Right kidney (tissue), 9 donors: ENCODE measurements at places on chromosomes 6 and 20.

- no peak for DNase-seq
These were observed 85.8 kb downstream of the GFRA4 start for GRCh38 chr20:3577366-3577765.

GRCh38 chr20:4102381-4102780 is 87.0 kb upstream of the RNF24 start:
- no peak for DNase-seq

DNA sequence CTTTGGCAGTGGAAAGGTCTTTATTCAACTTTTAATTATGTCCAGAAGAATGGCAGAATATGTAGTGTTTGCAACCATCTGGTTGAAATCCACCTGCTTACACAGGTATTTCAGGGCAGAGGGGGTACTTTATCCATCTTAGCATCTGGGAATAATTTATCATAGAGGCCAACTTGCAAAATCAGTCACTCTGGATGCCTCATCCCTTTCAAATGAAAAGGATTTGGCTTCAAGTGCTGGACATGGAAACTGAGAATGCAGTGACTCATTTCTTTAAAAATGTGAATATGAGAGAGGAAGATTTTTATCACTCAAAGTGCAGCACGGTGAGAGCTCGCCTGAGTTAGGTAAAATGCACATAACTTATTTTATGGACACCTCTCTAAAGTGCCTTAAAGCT is 758.3 kb downstream of the KIF16B start:
- no peak for DNase-seq

DNA sequence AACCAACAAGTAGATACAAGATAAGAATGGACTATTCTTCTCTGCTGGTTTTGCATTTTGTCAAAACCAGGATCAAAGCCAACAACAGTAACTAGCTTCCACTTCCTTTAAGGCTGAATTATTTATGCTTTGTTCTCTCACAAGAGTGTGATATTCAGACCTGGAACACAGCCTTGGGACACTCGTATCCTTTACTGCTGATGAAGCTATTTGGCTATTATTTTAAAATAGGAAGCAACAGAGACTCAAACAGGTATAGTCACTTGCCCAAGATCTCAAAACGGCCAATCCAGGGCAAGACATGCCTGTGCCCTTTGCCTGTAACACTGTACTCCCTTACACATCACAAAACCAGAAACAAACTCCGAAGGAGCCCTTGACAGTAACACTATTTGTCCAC is 19.9 kb downstream of the SPTLC3 start:
- no peak for DNase-seq

GRCh38 chr6:151205721-151206600 is 33.8 kb upstream of the AKAP12 start:
- DNase-seq, result no peak
